NK-92 treated with Interleukin-12 subunit alpha and Interleukin-12 subunit beta, amount 100 ng/mL, for 24 hours (cell line): ENCODE measurements at places on chromosomes 16 and 17.

GRCh38 chr17:67020293-67020766 lies 24.0 kb upstream of the CACNG1 start:
- no peak for DNase-seq

DNA sequence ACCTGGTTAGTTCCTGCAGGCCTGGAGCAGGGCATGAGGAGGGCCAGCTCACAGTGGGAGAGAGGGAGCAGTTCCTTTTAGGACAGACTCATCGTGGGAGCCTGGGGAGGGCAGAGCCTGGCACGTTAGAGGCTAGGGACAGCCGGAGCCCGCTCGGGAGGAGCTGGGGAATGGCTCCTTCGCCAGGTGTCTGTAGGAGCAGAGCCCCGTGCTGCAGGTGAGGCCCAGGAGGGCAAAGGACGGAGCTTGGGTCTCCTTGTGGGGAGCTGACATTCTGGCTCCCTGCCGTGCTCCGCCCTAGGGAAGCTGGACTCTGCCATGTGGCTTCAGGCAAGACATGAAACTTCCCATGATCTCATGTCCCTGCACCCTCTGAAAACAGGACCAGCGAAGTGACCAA lies 18.7 kb upstream of the MTSS2 start:
- DNase-seq, result no peak

- DNase-seq, result no peak
Measured at GRCh38 chr17:62950067-62950466, 16.0 kb upstream of the TANC2 start.

GRCh38 chr16:10405386-10405939 lies 19.6 kb downstream of the ATF7IP2 start:
- no peak for DNase-seq

DNA sequence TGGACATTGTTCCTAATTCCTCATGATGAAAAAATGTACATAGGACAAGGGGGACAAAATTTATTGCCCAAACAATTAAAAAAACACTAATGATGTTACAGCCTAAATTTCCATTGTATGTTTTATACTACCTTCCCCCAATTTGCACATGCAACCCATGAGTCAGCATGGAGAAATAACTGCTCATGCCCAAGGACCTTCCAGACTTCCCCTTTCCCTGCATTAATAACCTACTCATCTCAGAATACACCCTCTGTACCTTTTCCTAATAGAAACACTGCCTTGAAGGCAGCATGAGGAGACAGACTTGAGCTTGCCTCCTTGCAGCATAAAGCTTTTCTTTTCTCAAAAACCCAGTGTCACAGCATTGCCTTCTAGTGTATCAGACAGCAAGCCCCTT lies 2402.8 kb downstream of the TP53TG3F start:
- no peak for DNase-seq

DNA sequence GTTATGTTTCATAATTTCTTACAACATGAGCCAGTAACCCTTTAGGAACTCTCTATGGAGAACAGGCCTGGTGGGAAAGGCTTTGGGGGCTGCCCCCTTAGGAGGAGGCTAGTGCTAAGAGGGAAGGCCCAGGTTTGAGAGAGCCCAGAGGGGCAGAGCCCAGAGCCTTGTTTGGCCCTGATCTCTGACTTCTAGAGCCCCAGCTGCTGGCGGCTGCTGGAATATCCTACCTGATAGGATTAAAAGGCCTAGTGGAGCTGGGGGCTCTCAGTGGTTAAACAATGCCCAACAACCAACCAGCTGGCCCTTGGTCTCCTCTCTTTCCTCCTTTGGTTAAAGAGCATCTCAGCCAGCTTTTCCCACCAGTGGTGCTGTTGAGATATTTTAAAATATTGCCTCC lies 54.1 kb downstream of the IGF2BP1 start:
- DNase-seq, result no peak

- DNase-seq, result no peak
Measured at GRCh38 chr16:81818568-81818896, 39.4 kb downstream of the PLCG2 start.

GRCh38 chr17:7167832-7168231 lies 11.3 kb downstream of the ASGR1 start:
- DNase-seq, result no peak

DNA sequence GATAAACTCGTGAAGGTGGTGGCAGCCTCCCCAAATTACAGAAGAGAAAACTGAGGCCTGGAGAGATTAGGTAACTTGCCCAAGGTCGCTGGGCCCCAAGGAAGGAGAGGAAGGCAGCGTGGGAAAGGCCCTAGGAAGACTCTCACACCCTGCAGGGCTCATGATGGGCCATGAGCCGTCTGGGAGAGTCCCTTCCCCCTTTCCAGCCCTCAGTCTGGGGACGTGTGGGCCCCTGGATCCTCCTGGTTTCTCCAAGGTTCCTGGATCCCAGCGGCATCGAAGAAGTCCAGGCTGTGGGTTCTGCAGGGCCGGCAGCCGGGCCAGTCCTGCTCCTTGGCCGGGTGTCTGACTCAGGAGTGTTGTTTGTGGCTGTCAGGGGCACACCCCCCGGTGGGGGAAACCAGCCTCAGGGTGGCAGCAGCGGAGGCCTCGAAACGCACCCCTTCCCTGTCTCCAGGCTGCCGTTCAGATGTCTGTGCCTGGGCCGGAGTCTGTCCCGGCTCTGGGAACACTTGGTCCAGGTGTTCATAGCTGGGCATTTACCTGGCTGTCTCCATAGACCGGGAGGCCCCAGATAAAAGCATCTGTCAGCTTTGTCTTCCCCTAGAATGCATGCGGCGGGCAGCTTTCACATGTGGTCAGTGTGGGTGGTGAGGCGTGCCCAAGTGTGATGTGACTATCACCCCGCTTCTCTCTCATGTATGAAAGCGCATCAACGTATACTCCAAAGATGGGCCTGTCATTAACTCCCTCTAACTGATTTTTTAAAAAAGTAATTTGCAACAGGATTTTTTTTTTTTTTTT lies 3.7 kb upstream of the RAP1GAP2 start:
- DNase-seq, result peak; percentile 38

DNA sequence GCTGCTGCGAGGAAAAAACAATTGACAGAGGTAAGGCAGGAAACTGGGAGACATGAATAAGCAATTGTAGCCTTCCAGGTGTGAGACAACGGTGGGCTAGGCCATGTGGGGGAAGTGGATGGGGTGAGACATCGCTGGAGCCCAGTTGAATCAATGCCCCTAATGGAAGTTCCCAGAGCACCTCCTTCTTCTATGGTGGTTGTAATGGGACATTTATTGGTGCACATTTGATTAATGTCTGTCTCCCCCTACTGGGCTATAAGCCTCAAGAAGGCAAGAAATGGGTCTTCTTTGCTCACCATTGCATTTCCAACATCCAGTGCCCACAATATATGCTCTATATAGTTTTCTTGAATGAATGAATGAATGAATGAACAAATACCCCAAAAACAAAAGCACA lies 22.7 kb upstream of the CD300E start:
- no peak for DNase-seq

DNA sequence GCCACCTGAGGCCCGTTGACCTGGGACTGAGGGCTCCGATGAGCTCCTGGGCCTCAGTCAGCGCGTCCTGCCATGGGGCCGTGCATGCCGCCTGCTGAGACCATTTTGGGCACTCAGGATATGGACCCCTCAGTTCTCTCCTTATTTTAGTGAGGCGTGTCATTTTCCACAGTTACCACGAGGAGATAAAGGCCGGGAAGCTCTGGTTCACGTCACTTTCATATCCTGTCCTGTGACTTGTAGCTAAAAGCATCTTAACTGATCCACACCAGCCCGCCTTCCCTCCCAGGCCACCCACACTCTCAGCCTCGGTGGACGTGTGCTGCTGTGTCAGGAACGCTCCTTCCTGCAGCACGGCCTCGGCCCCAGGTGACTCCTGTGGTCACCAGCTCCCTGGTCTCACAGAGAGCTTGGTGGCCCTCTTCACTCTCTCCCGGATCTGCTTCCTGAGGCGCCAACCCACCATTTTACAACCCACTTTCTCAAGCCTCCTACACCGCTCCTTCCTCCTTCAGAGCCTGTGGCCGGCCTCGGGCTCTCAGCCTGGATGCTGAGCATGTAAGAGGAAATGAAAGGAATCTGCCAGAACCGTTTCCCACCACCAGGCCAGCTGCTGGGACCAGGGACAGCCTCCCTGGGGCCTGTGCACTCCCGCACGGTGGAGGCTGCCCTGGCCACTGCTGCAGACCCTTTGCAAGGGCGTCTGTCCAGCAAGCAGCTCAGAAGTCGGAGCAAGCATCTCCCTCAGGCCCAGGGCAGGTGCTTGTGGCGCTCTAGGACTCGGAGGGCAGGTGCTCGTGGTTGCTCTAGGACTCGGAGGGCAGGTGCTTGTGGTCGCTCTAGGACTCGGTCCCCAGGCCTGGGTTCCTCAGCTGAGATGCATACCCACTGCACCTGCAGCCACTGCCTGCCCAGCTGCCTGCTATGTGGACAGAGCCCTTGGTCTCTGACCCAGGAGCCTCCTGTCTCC lies 23.9 kb upstream of the FASN start:
- DNase-seq, result no peak

DNA sequence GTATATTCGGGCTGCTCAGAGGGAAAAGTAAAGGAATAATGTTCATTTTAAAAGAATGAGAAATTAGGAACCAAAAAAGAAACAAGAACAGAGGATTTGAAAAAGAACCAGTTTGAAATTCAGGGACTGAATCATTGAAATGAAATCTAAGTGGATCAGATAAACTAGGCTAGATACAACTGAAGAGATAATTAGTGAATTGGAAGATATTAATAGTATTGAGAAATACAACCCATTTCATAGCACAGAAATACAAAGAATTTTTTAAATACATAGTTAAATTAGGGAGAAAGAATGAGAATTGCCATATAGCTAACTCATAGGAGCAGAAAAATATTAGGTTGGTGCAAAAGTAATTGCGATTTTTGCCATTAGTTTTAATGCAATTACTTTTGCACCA lies 117.3 kb upstream of the NOL11 start:
- no peak for DNase-seq

DNA sequence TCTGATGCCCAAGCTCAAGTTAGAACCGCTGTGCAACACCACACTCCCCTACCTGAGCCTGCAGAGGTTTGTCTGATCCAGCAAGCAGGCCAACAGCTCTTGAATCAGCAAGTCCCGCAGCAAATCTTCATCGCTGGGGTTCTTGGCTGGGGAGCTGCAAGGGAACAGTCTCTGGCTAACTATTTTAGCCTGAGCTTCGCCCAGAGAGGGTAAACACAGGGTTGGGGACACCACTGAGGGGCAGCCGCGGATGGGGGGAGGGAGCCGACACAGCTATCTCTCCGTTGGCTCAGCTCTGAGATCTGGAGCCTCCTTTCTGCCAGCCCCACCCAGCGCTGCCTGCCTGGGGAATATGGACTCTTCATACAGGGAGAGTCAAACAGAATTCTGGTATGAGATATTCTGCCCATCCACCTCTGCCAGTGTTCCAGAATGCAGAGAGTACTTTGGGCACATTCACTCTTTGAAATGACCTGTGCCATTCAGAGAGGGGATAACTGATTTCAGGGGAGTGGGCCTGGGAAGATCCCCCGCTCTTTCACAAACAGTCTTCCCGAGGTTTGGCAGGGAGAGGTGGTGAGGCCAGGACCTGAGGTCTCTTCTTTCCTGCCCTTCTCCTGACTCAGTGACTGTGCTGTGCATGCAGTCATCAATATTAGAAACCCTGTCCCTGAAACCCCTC lies 7.4 kb downstream of the GIP start:
- no peak for DNase-seq

- no peak for DNase-seq
Measured at GRCh38 chr16:89951509-89951908, 3.0 kb downstream of the DEF8 start.

DNA sequence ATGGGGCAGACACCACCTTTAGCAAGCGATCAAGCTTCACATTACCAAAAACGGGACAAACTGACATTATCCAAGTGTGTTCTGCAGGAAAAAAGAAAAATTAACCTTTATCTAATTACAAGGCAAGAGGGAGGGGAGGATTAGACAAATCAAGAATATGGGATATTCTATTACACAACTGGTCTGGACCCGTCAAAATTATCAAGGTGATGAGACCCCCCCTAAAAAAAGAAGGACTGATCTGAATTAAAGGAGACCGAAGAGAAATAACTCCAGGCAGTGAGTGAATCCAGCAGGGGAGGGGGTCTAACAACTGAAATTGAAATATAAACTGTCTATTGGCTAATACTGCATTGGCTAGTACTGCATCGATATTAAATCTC lies 424 bp upstream of the NUBP1 start:
- no peak for DNase-seq

GRCh38 chr16:12291989-12292759 lies 315.6 kb downstream of the SNX29 start:
- no peak for DNase-seq

DNA sequence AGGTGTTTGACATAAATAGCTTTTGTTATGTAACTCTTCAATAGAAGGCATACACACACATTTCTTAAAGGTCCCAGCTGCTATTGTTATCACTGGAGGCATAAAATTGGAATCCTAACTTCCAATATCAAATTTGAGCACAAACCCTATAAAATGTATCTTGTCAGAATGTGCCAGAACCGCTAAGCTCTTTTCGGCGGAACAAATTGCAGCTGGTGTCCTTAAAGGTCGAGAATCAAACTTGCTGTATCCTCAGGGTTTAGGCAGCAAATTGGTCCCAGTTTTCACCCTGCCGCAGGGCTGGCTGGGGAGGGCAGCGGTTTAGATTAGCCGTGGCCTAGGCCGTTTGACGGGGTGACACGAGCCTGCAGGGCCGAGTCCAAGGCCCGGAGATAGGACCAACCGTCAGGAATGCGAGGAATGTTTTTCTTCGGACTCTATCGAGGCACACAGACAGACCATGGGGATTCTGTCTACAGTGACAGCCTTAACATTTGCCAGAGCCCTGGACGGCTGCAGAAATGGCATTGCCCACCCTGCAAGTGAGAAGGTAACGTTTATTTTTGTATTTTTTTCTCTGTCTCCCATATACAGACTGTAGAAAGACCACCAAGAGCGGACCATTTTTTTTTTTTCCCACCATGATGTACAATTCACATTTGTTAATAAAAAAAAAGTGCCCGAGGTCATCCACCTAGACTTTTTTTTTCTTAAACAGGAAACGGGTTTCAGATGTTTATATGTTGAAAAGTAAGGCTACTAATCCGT lies 297.1 kb downstream of the IRF8 start:
- no peak for DNase-seq

GRCh38 chr17:35944151-35944550 lies 638 bp upstream of the LYZL6 start:
- DNase-seq, result no peak

DNA sequence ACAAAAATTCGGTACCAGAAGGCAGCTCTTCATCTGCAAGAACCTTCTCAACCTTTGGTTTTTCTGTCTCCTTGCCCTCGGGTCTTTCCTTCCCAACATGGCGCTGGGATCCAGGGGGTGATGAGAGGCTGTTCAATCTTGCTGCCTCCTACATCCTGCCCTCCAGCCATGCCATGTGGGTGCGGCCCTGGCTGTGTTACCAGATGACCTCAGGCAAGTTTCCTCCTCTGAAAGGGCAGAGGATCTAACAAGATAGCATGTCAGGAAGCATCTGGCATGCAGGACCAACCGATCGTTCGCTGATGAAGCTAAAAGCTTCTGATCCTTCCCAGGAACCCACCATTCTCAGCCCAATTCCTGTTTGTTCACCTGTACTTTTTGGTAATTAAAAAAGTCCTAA lies 36.8 kb upstream of the BCAR1 start:
- no peak for DNase-seq

- DNase-seq, result no peak
Measured at GRCh38 chr16:48393485-48394354, 8.5 kb upstream of the SIAH1 start.

- DNase-seq, result no peak
Measured at GRCh38 chr17:74778960-74779359, 2.8 kb upstream of the NAT9 start.

- DNase-seq, result no peak
Measured at GRCh38 chr16:1354815-1355540, 3.2 kb downstream of the GNPTG start.

- DNase-seq, result no peak
Measured at GRCh38 chr17:78976907-78977680, 2.6 kb downstream of the LGALS3BP start.
